CD4-positive, CD25-positive, alpha-beta regulatory T cell (primary cell): ENCODE measurements at places on chromosomes 5 and 9. TPM values are rescaled to one million over a fixed set of nuclear protein-coding genes. Genes with fewer than 3 reads are reported as not detected.

The SLC2A8 gene
- total RNA-seq: 15.6 TPM

The HSDL2 gene
- 15.3 TPM for total RNA-seq

The CTXN3 gene
- not detected for total RNA-seq

The TLX3 gene
- total RNA-seq: not detected

The NDUFA8 gene
- total RNA-seq: 10.7 TPM

The PHF24 gene
- not detected for total RNA-seq

The MROH2B gene
- not detected for total RNA-seq

The KCNIP1 gene
- not detected for total RNA-seq

The C9orf50 gene
- not detected for total RNA-seq

The CD180 gene
- not detected for total RNA-seq

DNA sequence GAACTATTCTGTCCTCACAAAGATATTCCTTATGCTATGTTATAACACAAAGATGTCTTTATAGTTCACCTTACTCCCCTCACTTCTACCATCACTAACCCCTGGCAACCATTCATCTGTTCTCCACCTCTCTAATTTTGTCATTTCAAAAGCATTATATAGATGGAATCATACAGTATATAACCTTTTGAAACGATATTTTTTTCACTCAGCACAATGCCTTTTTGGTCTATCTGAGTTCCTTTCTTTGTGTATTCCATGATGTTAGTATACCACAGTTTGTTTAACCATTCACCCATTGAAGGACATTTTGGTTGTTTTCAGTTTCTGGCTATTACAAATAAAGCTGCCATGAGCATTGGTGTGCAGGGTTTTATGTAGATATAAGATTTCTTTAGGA lies 35.8 kb upstream of the STOM start:
- DNase-seq: no peak
- no peaks in the 10 kb centered on the region for H3K4me1 ChIP-seq
- no peaks in the 10 kb centered on the region for H3K36me3 ChIP-seq
- H3K27ac ChIP-seq: no peak overlapping the region
- H3K4me3 ChIP-seq: no peak overlapping the region

- DNase-seq: no peak
- no peaks in the 10 kb centered on the region for H3K36me3 ChIP-seq
- no peak overlapping the region for H3K27ac ChIP-seq
- peaks cover 1% of the 10 kb centered on the region for H3K27me3 ChIP-seq
- no peak overlapping the region for H3K4me3 ChIP-seq
Measured at GRCh38 chr5:144086295-144086694, 84.2 kb downstream of the YIPF5 start.

DNA sequence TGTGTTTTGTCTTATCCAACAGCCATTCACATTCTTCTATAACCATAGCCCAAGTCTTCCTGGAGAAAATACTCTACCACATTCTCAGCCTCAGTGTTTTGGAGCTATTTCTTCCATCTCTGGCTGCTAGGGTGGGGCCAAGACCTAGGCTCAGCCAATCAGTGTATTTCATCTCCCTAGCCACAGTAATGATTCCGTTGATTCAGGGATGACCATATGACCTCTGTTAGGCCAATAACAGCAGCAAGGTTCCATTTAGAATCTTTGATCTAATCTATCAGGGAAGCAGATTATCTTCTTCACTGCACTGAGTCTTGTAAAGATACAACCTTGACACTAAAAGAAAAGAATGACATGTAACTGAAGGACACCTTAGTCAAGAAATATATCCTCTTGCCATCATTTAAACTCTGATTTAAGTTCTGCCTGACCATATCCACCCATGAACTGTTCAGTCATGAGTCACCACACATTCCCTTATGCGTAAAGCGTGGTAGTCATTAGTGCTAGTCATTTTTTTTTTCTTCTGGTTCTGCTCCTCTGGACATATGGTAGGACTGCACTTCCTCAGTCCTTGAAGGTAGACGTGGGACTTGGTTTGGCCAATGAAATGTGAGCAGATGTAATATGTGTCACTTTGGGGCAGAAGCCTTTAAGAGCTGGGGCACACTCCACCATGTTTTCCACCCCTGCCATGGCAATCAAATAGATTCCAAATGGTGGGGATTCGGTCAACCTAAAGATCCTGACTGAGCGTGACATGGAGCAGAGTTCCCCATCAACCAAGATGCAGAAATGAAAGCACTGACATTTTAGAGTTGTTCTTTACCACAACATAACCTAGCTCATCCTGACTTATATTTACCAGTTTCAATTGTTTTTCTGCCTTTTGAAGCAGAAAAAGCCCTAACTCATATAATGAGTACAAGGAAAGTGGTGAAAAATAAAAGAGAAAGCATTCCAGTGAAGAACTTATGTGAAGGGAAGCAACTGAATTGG lies 12.7 kb upstream of the PRELID2 start:
- DNase-seq: no peak
- peaks cover 5% of the 10 kb centered on the region for H3K27me3 ChIP-seq
- no peaks in the 10 kb centered on the region for H3K36me3 ChIP-seq
- H3K4me1 ChIP-seq: no peaks in the 10 kb centered on the region
- H3K4me3 ChIP-seq: no peak overlapping the region
- H3K27ac ChIP-seq: no peak overlapping the region

- H3K27ac ChIP-seq: no peak overlapping the region
- no peaks in the 10 kb centered on the region for H3K27me3 ChIP-seq
- no peaks in the 10 kb centered on the region for H3K4me1 ChIP-seq
- H3K4me3 ChIP-seq: no peak overlapping the region
- no peak for DNase-seq
- no peaks in the 10 kb centered on the region for H3K36me3 ChIP-seq
Measured at GRCh38 chr5:43854697-43855292, 251.8 kb downstream of the NNT start.

GRCh38 chr9:120436983-120437475 lies 142.9 kb downstream of the CDK5RAP2 start:
- no peak overlapping the region for H3K4me3 ChIP-seq
- H3K27me3 ChIP-seq: no peaks in the 10 kb centered on the region
- H3K27ac ChIP-seq: no peak overlapping the region

GRCh38 chr5:1658665-1659064 lies 134.9 kb upstream of the LPCAT1 start:
- DNase-seq: no peak
- H3K36me3 ChIP-seq: no peaks in the 10 kb centered on the region
- peaks cover 4% of the 10 kb centered on the region for H3K4me1 ChIP-seq
- H3K4me3 ChIP-seq: no peak overlapping the region

DNA sequence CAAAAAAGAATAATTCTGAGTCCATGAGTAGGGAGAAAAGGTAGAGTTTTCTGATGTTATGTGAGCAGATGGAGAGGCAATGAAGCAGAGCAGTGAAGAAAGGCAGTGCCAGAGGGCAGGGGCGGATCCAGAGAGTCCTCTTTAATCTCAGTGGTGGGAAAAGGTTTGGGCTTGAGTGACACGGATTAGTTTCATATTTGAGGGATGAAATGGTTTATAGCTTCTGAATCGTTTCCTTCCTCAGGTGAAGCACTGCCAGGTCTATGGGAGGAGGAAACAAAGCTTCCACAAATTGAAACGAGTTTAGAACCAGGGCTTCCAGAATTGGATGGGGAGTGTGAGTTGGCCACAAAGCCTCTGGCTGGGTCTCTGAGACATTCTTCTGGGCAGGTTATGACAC lies 517.0 kb upstream of the PAPPA start:
- no peak overlapping the region for H3K27ac ChIP-seq
- no peak for DNase-seq
- no peaks in the 10 kb centered on the region for H3K36me3 ChIP-seq
- H3K4me3 ChIP-seq: no peak overlapping the region

DNA sequence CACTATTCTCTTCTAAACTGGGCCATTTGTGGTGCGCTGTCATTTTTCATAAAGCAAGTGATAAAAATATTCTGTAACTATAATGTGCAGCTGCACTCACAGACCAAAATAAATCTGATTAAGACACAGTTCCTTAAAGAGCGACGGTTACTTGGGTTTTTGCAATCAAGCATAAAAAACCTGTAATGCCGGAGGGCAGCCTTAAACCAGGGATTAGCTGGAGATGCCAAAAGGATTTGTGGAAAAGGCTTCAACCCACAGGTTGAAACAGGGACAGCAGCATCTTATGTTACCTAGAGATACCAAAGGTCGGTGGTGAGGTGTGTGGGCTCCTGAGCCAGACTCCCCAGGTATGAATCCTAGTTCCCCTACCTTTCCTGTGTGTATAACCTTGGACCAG lies 49.3 kb downstream of the CTNND2 start:
- H3K4me1 ChIP-seq: no peaks in the 10 kb centered on the region
- H3K27me3 ChIP-seq: no peaks in the 10 kb centered on the region
- no peak for DNase-seq
- no peaks in the 10 kb centered on the region for H3K36me3 ChIP-seq

DNA sequence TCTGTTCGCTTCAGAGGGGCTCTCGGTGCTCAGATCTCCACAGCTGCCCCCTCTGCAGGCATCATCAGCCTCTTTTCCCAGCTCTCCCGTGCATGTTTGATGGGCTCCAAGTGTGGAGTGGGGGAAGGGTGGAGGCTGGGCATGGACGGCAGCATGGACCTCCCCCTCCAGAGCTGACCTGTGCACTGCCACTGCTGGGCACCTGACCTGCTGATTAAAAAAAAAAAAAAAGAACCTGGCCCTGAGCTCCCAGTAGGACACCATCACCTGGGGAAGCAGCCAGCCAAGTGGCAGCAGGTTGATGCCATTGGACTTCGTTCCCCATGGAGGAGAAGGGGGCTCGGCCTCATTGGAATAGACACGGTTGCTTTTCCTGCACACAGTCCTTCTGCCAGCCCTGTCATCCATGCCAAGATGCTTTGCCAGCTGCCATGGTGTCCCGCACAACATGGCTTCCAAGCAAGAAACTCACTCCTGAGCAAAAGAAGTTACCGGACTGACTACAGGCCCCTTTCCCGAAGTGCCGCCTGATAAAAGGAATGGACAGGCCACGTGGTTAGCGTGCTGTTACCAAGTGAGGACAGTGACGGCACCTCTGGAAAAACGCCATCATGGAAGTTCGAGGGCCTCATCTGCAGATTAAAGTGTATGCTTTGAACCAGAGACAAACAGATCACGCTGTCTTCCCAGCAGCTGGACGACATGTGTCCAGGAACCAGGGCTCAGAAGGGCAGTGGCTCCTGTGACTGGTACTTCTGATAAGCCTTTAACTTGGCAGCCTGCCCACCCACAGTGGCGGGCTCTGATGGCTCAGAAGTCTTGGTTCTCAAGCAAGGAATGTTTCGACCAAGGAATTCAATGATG lies 14.7 kb upstream of the BRD3OS start:
- H3K27me3 ChIP-seq: no peaks in the 10 kb centered on the region
- no peak for DNase-seq
- no peak overlapping the region for H3K27ac ChIP-seq
- no peak overlapping the region for H3K4me3 ChIP-seq

- H3K27ac ChIP-seq: no peak overlapping the region
- DNase-seq: no peak
- no peaks in the 10 kb centered on the region for H3K4me1 ChIP-seq
- no peaks in the 10 kb centered on the region for H3K36me3 ChIP-seq
Measured at GRCh38 chr5:18043344-18043743, 409.1 kb downstream of the TAF11L14 start.

GRCh38 chr9:17810728-17811571 lies 232.1 kb downstream of the SH3GL2 start:
- DNase-seq: no peak
- H3K27ac ChIP-seq: no peak overlapping the region
- H3K27me3 ChIP-seq: no peaks in the 10 kb centered on the region
- H3K4me1 ChIP-seq: no peaks in the 10 kb centered on the region
- H3K4me3 ChIP-seq: no peak overlapping the region
- H3K36me3 ChIP-seq: no peaks in the 10 kb centered on the region

GRCh38 chr5:133032852-133033742 lies 6.7 kb upstream of the ZCCHC10 start:
- H3K4me3 ChIP-seq: no peak overlapping the region
- DNase-seq: no peak
- H3K36me3 ChIP-seq: no peaks in the 10 kb centered on the region
- no peaks in the 10 kb centered on the region for H3K4me1 ChIP-seq
- H3K27me3 ChIP-seq: no peaks in the 10 kb centered on the region

GRCh38 chr9:126794441-126794840 lies 10.4 kb upstream of the ZBTB43 start:
- H3K27me3 ChIP-seq: no peaks in the 10 kb centered on the region
- no peaks in the 10 kb centered on the region for H3K36me3 ChIP-seq
- no peak overlapping the region for H3K27ac ChIP-seq

DNA sequence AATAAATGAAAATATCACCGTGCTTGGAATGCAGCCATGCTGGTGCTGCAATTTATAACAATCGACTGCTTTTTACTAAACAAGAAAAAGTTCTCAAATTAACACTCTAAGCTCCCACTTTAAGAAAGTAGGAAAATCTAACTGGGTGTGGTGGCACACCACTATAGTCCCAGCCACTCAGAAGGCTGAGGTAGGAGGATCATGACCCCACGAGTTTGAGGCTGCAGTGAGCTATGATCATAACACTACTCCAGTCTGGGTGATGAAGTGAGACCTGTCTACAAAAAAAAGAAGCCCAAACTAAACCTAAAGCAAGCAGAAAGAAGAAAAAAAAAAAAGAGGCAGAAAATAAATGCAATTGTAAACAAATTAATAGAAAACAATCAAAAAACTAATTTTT lies 10.5 kb downstream of the CCNG1 start:
- H3K4me3 ChIP-seq: no peak overlapping the region
- H3K27me3 ChIP-seq: no peaks in the 10 kb centered on the region
- peaks cover 52% of the 10 kb centered on the region for H3K36me3 ChIP-seq
- no peaks in the 10 kb centered on the region for H3K4me1 ChIP-seq
- no peak for DNase-seq
- no peak overlapping the region for H3K27ac ChIP-seq

GRCh38 chr9:111663301-111663823 lies 2.0 kb downstream of the GNG10 start:
- peak overlapping the region; percentile 72 for H3K27ac ChIP-seq
- no peaks in the 10 kb centered on the region for H3K27me3 ChIP-seq
- H3K4me1 ChIP-seq: peaks cover 22% of the 10 kb centered on the region
- peaks cover 13% of the 10 kb centered on the region for H3K36me3 ChIP-seq

- no peaks in the 10 kb centered on the region for H3K36me3 ChIP-seq
- peak; percentile 14 for DNase-seq
- H3K27ac ChIP-seq: no peak overlapping the region
Measured at GRCh38 chr5:54832858-54833257, 152.5 kb downstream of the ESM1 start.

- peaks cover 2% of the 10 kb centered on the region for H3K36me3 ChIP-seq
- no peak for DNase-seq
- H3K27ac ChIP-seq: no peak overlapping the region
- H3K4me3 ChIP-seq: no peak overlapping the region
- no peaks in the 10 kb centered on the region for H3K27me3 ChIP-seq
- H3K4me1 ChIP-seq: peaks cover 5% of the 10 kb centered on the region
Measured at GRCh38 chr5:54541823-54542783, 24.5 kb downstream of the SNX18 start.

- no peak for DNase-seq
- no peaks in the 10 kb centered on the region for H3K36me3 ChIP-seq
- H3K4me3 ChIP-seq: no peak overlapping the region
Measured at GRCh38 chr5:62043289-62044280, 262.4 kb upstream of the KIF2A start.
